ENCODE measurements at places on chromosomes 3 and 15. TPM values are rescaled to one million over a fixed set of nuclear protein-coding genes. Genes with fewer than 3 reads are reported as not detected.

The C2CD4B gene
- not detected for total RNA-seq

The PDZRN3 gene
- not detected for total RNA-seq

The TASOR gene
- total RNA-seq, result 31.1 TPM

The ETV5 gene
- total RNA-seq, result 0.08 TPM

The SI gene
- total RNA-seq, result not detected

The LTK gene
- total RNA-seq, result 11.9 TPM

The CASR gene
- total RNA-seq, result not detected

The TEX55 gene
- total RNA-seq, result not detected

The OR5K1 gene
- not detected for total RNA-seq

The RETNLB gene
- not detected for total RNA-seq

The GOLGA8G gene
- total RNA-seq, result not detected

The CHST2 gene
- total RNA-seq, result 2.5 TPM

The CCDC80 gene
- not detected for total RNA-seq

The PCSK6 gene
- 2.6 TPM for total RNA-seq

The CDCP1 gene
- not detected for total RNA-seq

The XCR1 gene
- not detected for total RNA-seq

The CATSPER2 gene
- 5.5 TPM for total RNA-seq

The CD47 gene
- 118 TPM for total RNA-seq

The ESYT3 gene
- not detected for total RNA-seq

The CP gene
- total RNA-seq, result not detected

The GOLGA6L24 gene
- not detected for total RNA-seq

The RSL24D1 gene
- 181 TPM for total RNA-seq

The NTRK3 gene
- total RNA-seq, result not detected

The FBXO40 gene
- not detected for total RNA-seq

The EFHB gene
- total RNA-seq, result 1.9 TPM

The CADM2 gene
- total RNA-seq, result 0.36 TPM

The GRIP2 gene
- not detected for total RNA-seq

The HIGD2B gene
- total RNA-seq, result not detected

The CIB1 gene
- 268 TPM for total RNA-seq
